A549 treated with DMSO at 1 μM for 4 hours (cell line): ENCODE measurements at places on chromosomes 2 and 18. TPM values are rescaled to one million over a fixed set of nuclear protein-coding genes. Genes with fewer than 3 reads are reported as not detected.

LYPD6 gene
- 0.06 to 0.12 TPM (median 0.07 TPM) in 5 replicates for total RNA-seq

KLHL30 gene
- 0.07 to 0.22 TPM (median 0.12 TPM) in 5 replicates for total RNA-seq

CD28 gene
- total RNA-seq, result not detected in 5 replicates

ACKR3 gene
- 28.5 to 36.5 TPM (median 35.4 TPM) in 5 replicates for total RNA-seq

REEP1 gene
- 0.53 to 1.1 TPM (median 0.83 TPM) in 5 replicates for total RNA-seq

NEU4 gene
- total RNA-seq, result 0.18 to 0.50 TPM (median 0.26 TPM) in 4 of 5 replicates, not detected in the other

GALNT5 gene
- 3.0 to 3.8 TPM (median 3.2 TPM) in 5 replicates for total RNA-seq

NYAP2 gene
- 0.02 to 0.03 TPM (median 0.02 TPM) in 3 of 5 replicates, not detected in the others for total RNA-seq

SOWAHC gene
- total RNA-seq, result 18.9 to 23.7 TPM (median 21.1 TPM) in 5 replicates

ICOS gene
- total RNA-seq, result not detected in 5 replicates

ANKRD30B gene
- not detected in 5 replicates for total RNA-seq

MOGAT1 gene
- total RNA-seq, result not detected in 5 replicates

LONRF2 gene
- 3.3 to 5.5 TPM (median 4.8 TPM) in 5 replicates for total RNA-seq

PAIP2B gene
- 0.24 to 0.44 TPM (median 0.43 TPM) in 5 replicates for total RNA-seq

FNDC4 gene
- 3.3 to 5.0 TPM (median 4.2 TPM) in 5 replicates for total RNA-seq

SLC20A1 gene
- total RNA-seq, result 128 to 148 TPM (median 141 TPM) in 5 replicates

MARCO gene
- total RNA-seq, result 0.05 to 0.12 TPM (median 0.08 TPM) in 4 of 5 replicates, not detected in the other

NEURL3 gene
- total RNA-seq, result 1.5 to 3.0 TPM (median 1.7 TPM) in 5 replicates

BCL2 gene
- total RNA-seq, result 0.48 to 0.84 TPM (median 0.71 TPM) in 5 replicates

FAM237A gene
- not detected in 5 replicates for total RNA-seq

ONECUT2 gene
- 0.31 to 0.63 TPM (median 0.57 TPM) in 5 replicates for total RNA-seq
